Ovary (tissue), 10 donors: ENCODE measurements at places on chromosomes 16 and 17. TPM values are rescaled to one million over a fixed set of nuclear protein-coding genes. Genes with fewer than 3 reads are reported as not detected.

Gene HEATR9
- total RNA-seq: not detected

Gene KRT28
- total RNA-seq: not detected

Gene ACSM3
- 300 TPM for total RNA-seq

Gene SMPD3
- total RNA-seq: 4.5 TPM

Gene RNU2-1
- 7,450 TPM for total RNA-seq

Gene NAGS
- 0.33 TPM for total RNA-seq

DNA sequence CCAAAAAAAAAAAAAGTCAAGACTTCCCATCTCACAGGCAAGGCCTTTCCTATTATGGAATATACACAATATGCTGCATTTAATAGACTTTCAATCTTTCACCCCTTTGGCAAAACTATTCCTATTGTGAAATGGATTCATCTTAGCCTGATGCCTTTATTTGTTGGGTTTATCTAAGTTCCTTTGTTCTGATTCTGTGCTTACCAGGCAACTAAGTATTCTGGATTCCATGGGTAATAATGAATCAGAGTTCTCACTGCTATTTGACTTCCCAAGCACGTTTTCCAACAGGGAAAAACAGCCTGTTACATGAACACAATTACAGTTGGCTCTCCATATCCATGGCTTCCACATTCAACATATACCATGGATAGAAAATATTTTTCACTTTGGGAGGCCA is 135.5 kb downstream of the MYO1D start:
- no peak for DNase-seq

- no peak for DNase-seq
Measured at GRCh38 chr16:21250072-21250923, 16.8 kb downstream of the ANKS4B start.

DNA sequence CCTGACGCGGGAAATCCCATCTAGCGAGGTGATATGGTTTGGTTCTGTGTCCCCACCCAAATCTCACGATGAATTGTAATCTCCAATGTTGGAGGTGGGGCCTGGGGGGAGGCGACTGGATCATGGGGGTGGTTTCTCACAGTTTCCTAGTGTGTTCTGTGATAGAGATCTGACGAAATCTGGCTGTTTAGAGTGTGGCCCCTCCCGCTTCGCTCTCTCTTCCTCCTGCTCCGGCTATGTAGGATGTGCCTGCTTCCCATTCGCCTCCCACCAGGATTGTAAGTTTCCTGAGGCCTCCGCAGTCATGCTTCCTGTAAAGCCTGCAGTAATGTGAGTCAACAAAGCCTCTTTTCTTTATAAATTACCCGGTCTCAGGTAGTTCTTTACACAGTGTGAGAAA is 31.6 kb downstream of the IFT140 start:
- DNase-seq: no peak

DNA sequence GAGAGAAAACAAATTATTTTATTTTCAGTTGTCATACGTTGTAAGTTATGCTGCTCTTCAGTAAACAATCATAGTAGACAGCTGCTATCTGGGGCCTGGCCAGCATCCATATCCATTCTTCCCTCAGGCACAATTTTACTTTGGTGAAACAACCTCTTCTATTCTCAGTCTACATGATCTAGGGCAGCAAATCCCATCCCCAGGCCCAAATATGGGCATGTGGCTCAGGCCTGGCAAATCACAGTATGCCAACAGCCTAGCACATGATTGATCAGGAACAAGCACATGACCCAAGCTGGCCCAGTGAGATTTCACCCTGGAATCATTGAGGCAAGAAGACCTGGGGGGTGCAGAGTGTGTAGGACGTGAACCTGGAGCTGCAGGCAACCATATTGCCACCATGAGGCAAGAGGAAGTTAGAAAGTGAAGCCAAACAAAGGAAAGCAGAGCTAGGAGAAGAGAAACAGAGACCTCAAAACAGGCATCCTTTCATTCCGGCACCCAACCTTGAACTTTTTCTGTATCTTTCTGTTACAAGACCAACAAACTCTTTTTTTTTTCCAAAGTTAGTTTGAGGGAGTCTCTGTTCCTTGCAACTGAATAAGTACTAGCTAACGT is 10.3 kb upstream of the ABCC12 start:
- DNase-seq: no peak

- no peak for DNase-seq
Measured at GRCh38 chr16:68319185-68319908, 8.5 kb downstream of the PRMT7 start.

DNA sequence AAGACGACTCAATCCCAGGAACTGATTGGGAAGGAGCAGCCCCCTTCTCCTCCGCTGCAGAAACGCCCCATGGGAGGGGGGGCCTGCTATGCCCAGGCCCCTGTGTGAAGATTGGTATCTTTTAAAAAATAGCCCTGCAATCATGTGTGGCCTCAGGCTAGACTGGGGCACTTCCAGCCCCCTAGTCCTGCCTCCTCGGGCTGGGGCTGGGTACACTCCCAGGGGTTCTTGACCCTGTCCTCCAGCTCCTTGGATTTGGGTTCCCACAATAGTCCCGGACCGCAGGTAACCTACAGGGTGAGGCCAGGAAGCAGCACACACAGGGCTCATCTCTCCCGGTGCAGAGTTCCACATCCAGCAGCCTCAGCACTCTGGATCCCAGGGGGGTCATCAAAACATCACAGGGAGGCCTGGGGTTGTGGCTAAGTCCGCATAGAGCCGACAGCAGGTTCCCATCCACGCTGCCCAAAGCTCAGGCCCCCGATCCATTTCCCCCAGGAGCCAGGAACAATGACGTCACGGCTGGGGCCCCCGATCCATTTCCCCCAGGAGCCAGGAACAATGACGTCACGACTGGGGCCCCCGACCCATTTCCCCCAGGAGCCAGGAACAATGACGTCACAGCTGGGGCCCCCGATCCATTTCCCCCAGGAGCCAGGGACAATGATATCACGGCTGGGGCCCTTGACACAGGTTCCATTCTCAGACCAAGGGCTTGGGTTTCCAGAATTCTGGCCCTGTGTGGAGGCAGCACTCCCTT is 202.4 kb downstream of the IRF8 start:
- no peak for DNase-seq

DNA sequence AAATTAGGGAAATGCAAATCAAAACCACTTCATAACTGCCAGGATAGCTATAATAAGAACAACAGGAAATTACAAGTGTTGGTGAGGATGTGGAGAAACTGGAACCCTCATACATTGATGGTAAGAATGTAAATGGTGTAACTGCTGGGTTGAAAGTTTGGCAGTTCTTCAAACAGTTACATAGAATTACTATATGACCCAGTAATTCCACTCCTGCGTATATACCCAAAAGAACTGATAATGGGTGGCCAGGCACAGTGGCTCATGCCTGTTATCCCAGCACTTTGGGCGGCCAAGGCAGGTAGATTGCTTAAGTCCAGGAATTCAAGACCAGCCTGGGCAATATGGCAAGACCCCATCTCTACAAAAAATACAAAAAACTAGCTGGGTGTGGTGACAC is 4.5 kb upstream of the CMTM4 start:
- no peak for DNase-seq

DNA sequence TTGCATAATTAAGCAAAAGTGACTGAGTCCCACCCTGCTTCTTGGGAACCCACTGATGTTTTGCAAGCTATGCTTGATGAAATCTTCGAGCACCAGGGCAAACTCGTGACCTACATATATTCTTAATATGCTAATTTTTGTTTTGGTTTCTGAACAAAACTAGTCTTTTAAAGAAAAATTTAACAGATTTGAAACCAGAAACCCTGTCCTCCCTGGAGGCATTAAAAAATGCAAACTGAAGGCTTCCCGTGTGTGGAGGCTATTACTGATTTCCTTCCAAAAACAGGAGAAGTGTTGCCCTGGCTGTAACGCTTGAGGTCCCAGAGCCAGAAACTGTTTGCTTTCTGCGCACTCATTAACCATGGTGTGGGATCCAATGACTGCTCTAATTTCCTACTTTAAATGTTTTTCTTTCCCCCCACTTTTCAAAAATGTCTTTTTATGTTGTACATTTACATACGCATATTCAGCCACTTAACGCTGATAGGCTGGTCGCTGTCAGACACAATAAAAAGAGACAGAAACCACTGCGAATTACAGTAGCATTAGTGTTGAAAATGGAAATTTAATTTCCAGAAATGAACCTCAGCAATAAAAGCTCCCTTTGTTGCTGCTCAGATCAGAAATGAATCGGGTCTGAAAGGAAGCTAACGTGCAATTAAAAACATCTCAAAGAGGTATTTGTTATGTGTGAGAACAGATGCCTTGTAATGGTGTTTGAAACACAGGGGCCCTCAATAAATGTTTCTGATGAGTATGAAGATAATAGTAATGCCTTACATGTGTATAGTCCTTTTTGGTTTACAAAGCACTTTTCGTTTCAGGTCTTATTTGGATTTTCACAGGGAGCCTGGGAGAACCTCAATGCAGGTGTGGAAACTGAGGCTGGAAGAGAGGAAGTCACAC is 39.9 kb upstream of the IRX6 start:
- DNase-seq: no peak

- DNase-seq: peak; percentile 67
Measured at GRCh38 chr17:80456465-80457235, 19.8 kb downstream of the NPTX1 start.

- DNase-seq: no peak
Measured at GRCh38 chr17:16085066-16085699, 85.6 kb downstream of the TTC19 start.

GRCh38 chr16:16083421-16084156 is 134.2 kb downstream of the ABCC1 start:
- no peak for DNase-seq

GRCh38 chr17:77768248-77768852 is 190.2 kb upstream of the TNRC6C start:
- DNase-seq: no peak

GRCh38 chr17:4944554-4945175 is 3.7 kb downstream of the PFN1 start:
- no peak for DNase-seq

- no peak for DNase-seq
Measured at GRCh38 chr16:22353933-22354541, 20.4 kb downstream of the CDR2 start.

DNA sequence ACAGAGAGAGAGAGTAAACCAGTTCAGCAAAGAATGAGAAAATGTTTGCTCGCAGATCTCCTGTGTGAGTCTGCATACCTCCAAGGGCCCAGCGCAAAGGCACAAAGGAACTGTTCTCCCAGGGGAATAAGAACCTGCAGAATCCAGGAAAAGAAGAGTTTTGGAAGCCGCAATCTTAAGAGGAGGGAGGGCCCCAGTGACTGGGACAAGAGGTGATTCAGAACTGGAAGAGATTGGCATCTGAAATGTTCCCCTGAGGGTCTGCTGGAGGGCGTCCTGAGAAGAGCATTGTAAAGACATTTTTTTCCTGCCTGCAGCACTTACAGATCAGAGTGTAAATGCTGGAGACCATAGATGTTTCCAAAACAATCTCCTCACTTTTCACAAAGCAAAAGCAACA is 6.1 kb downstream of the ATMIN start:
- no peak for DNase-seq

DNA sequence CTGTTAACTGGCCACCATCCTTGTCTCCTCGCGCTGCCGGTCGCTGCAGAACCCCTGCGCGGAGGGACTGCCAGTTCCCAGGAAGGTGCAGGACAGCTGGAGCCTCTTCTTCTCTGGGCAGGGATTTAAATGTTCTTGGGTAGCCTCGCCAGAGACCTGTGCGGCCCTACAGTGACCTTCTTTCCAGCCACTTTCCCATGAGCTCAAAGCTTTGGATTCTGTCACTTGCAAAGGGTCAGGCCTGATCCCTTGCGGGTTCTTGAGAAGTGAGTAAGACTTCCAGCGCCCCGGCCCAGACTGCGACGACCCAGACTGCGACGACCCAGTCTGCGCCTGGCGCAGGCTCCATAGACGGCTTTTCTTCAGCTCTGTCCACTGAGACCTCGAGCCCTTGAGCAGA is 1.4 kb upstream of the SLFN5 start:
- peak; percentile 21 for DNase-seq

- no peak for DNase-seq
Measured at GRCh38 chr16:89292443-89293078, 75.1 kb downstream of the ZNF778 start.

- no peak for DNase-seq
Measured at GRCh38 chr17:33239702-33240101, 53.4 kb downstream of the ASIC2 start.

GRCh38 chr17:13288248-13288647 is 270.4 kb upstream of the ELAC2 start:
- DNase-seq: no peak

DNA sequence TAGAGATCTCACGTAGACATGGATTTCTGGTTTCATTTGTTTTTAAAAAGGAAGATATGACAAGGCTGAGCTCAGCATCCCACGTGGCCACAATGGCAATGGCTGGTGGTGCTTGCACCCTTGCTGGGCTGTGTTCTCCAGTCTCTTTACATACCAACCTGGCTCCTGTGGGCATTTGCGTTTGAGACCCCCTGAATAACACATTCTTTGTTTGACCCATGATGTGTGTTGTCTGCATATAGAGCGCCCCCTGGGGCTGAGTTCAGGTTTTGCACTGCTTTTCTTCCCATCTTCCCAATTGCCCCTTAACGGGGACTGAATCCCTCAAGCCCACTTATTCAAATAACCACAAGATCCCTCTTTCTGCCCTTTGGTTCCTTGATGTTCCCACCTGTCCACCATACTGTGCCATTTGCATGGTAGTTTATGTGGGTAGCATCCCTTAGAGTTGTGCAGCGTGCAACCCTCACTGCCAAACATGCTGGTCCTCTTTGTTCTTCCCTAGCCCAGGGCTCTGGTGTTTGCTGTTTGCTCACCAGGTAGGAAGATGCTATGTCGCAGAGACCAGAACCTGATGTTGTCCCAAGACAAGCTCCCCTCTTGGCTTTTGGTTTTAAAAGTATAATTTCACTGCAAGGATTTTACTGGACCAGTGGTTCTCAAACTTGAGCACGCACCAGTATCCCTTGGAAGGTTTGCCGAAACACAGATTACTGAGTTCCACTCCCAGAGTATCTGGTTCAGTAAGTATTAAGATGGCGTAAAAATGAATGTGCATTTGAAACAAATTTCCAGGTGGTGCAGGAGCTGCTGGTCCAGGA is 38.5 kb upstream of the NKD1 start:
- DNase-seq: no peak

DNA sequence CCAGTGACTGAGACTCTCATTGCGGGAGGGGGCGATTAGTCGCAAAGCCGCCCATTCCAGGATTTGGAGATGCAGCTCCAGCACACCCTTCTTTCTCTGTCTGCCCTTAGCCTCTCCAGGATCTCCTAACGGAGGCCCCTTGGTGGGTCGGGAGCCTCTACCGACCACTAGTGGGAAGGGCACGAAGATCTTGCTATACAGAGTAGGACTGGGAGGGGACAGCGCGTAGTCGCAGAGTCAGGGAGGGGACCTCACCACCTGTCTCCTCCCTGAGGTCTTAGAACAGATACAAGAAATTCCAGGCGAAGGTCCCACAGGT is 588 bp upstream of the SMTNL2 start:
- peak; percentile 65 for DNase-seq

GRCh38 chr17:78780335-78780734 is 1.7 kb downstream of the CYTH1 start:
- DNase-seq: no peak
